ENCODE measurements at places on chromosomes 11 and 22.

DNA sequence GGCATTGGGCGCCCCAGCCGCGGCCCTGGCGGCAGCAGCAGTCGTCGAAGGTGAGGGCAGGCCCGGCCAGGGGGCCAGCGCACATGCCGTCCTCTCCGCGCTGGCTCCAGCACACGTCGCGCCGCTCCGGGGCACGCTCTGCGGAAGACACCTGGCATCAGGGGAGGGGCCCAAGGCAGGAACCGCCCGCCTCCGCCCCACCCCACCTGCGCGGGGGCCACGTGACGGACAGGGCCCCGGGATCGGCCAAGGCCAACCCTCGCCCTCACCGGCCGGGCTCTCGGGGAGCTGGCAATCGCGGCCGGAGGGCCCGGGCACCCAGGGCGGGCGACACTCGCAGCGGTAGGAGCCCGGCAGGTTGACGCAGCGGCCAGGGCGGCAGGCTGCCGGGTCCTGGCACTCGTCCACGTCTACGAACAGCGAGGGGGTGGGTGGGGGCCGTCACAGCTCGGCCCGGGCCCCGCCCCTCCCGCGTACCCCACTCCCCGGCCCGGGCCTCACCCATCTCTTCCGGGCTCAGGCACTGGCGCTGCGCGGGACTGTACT lies 14.9 kb downstream of the SCYL1 start:
- DNase-seq = no peak

GRCh38 chr11:12812849-12813248 lies 138.6 kb downstream of the TEAD1 start:
- DNase-seq = no peak

DNA sequence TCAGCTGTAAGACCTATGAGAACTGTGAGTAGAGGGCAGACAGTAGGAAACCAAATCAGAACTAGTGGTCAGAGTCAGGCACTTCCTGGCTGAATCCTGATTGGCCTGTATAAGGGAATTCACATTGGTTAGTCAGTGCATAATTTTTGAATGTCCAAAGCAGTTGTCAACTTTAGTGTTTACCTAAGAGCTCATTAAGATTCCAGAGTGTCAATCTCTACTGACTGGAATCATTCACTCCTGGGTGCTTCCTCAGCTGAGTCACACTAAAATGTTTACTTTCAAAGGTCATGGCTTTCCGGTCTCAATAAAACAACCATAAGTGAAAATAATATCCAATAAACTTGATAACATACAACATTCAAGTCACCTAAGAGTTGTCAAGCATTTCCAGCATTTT lies 306.1 kb downstream of the C11orf87 start:
- no peak for DNase-seq

GRCh38 chr11:6402061-6402470 lies 11.8 kb downstream of the SMPD1 start:
- DNase-seq = no peak

DNA sequence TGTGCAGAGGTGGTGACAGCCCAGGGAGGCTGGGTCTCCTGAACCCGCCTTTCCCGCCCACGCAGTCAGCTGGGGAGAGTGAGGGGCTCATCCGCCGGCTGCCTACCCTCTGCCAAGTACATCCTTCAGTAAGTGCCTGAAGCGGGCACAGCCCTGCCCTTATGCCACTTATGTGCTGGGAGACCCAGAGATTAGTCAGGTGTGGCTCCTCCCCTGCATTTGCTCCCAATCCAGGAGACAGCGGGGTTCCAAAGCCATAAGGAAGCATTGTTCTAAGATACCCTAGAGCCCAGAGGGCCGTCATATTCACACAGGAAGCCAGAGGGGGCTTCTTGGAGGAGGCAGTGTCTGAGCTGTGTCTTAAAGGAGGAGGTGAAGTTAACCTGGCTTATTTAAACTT lies 5.8 kb upstream of the PPP6R3 start:
- no peak for DNase-seq

DNA sequence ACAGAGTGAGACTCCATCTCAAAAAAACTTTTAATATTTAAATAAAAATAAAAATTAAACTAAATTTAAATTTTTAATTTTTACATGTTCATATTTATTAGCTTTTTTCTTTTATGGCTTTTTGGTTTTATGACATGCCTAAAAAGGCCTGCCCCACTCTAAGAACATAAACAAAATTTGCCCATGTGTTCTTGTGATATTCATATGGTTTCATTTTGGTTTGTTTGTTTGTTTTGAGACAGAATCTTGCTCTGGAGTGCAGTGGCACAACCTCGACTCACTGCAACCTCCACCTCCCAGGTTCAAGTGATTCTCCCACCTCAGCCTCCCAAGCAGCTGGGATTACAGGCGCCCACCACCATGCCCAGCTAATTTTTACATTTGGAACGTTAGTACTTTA lies 27.7 kb downstream of the SUSD2 start:
- DNase-seq = no peak

GRCh38 chr22:32539631-32540421 lies 65.2 kb downstream of the FBXO7 start:
- no peak for DNase-seq

- peak; percentile 63 for DNase-seq
Observed at GRCh38 chr11:133927690-133928627, 28.8 kb downstream of the IGSF9B start.

DNA sequence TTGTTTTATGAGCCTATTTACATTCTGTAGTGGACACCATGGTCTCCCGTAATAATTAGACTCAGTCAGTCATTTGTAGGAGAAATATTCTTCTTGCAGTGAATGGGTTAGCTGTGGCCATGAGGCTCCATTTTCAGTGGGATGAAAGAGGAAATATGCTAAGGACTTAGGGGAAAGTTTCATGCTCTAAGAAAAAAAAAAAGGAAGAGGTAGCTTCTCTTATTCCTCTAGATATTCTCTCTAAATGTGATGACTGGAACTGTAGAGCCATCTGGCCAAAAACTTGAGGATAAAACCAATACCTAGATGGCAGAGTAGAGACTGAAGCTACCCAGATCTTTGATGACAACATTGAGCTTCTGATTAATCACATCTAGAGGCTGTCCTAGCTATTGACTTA lies 75.8 kb upstream of the SESN3 start:
- no peak for DNase-seq

GRCh38 chr22:35128637-35129036 lies 62.7 kb downstream of the ISX start:
- no peak for DNase-seq

DNA sequence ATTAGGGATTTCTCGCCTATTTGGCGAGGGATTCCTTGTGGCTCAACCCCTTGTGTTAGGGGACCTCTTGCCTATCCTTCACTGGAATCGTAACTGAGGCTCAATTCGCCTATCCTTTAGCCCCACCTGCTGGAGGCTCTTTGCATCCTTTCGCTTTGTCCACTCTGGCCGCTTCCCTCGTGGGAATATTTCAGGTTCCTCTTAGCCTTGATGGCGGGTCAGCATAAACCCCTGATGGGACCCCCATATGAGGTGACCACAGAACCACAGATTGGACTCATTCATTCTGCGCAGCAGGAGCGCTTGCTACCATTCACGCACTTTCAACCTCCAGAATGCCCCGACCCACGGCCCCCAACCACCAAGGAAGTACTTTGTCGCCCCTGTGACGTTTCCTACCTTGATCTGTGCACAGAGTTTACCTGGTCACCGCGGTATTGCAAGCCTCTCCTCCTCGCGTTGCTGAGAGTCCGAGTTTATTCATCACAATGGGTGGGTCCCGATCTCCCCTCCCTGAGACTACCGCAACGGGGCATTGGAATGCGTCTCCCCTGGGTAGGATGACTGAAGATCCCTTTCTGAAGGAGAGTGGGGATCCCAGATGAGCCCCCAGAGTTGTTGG lies at the start of gene OR52N2:
OR52N2 (plus strand) TSS at position 425 of the 622 bp plus-strand sequence. CDS start 11,412 bp downstream, outside the sequence.
- DNase-seq = peak; percentile 49

GRCh38 chr11:70116386-70117065 lies 38.4 kb downstream of the ANO1 start:
- no peak for DNase-seq

- no peak for DNase-seq
Observed at GRCh38 chr11:29159552-29160465, 857.0 kb downstream of the KCNA4 start.

DNA sequence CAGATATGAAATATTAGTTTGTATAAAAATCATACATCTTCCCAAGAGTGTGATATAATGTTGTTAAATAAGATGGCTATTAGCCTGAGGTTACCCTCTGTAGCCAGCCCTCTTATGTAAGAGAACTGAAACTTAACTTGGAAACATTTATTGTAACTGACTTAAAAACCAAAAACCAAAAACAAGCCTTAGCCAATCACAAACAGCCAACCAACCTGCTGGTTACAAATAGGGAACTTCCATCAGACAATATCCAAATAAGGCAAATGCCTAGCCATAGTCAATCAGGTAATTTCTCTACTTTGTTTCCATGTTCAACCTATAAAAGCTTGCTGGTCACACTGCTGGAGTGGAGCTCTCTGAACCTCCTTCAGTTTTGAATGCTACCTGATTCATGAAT lies 14.1 kb downstream of the KBTBD3 start:
- DNase-seq = no peak

DNA sequence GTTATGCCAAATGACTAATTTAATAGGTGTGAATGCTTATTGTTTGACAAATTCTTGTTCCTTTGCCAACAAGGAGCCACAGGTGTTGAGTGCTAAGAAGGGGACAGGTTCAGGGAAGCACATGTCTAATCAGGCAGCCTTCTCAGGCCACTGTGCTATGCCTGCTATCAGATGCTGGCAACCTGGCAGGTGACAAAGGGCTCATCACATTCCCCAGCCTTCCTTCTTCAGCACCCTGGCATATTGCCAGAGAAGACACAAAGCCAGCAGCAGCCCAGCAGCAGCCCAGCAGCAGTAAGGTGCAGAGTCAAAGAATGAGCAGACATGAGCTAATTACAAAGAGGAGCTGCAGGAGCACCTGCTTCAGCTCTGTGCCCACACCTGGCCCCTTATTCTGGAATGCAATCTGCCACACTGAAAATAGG lies 68.2 kb downstream of the GUCY1A2 start:
- no peak for DNase-seq

GRCh38 chr11:10747733-10748132 lies 3.3 kb upstream of the CTR9 start:
- DNase-seq = no peak

Data from stimulated activated CD4-positive, alpha-beta T cell treated with anti-CD3 and anti-CD28 coated beads, Interleukin-4, amount 100 ng/mL, for 48 hours (primary cell).